Putamen (tissue), 1 donor: ENCODE measurements at places on chromosomes 2 and 18.
A peak's percentile ranks its signal among the peaks of the same experiment; 100 is the strongest.

DNA sequence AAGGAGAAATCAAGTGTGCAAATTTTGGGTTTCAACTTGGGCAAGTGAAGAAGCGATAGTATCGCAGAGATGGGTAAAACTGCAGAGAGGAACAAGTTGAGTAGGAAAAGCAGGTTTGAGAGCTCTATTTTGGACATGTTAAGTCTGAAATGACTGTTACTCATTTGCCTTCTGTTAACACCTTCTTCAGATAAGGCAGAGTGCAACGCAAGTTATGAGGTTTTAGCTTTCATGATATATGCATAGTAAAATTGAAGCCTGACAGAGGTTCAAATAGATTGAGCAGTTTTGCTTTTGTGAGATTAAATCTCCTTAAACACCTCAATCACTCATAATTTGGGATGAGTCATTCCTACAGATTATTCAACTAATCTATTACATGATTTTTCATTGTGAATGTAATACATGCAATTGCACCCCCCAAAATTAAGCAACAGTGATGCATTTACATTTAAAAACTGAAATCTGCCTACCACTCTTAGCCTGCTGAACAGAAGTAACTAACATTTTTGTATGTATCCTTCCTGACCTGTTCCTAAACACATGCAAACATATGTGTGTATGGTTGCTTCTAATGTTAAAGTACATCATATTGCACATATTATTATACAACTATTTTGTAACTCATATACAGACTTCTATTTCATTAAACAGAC, 575.4 kb downstream of the ARHGAP15 start:
- DNase-seq, result no peak

- no peak for DNase-seq
These were observed 180.4 kb downstream of the TWIST2 start for GRCh38 chr2:239028253-239028619.

- DNase-seq, result no peak
These were observed 4.3 kb upstream of the G6PC2 start for GRCh38 chr2:168896783-168897182.

DNA sequence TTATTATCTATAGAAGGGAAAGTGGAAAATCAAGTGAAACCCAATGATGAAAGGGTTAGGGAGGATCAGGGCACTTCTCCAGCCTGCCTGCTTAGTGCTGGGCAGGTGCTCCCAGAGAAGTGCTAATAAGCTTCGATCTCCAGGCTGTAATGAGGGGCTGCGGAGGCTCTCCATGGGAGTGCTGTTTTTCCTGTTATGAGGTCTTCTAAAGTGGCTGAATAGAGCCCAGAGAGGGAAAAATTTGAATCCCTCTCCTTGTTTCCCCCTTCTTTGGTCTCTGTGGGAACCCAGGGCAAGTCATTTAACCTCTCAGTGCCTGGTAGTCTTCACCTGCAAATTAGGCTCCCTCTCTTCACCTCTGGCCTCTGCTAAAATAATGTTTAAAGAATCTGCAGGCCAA, 351.7 kb upstream of the DCC start:
- no peak for DNase-seq

DNA sequence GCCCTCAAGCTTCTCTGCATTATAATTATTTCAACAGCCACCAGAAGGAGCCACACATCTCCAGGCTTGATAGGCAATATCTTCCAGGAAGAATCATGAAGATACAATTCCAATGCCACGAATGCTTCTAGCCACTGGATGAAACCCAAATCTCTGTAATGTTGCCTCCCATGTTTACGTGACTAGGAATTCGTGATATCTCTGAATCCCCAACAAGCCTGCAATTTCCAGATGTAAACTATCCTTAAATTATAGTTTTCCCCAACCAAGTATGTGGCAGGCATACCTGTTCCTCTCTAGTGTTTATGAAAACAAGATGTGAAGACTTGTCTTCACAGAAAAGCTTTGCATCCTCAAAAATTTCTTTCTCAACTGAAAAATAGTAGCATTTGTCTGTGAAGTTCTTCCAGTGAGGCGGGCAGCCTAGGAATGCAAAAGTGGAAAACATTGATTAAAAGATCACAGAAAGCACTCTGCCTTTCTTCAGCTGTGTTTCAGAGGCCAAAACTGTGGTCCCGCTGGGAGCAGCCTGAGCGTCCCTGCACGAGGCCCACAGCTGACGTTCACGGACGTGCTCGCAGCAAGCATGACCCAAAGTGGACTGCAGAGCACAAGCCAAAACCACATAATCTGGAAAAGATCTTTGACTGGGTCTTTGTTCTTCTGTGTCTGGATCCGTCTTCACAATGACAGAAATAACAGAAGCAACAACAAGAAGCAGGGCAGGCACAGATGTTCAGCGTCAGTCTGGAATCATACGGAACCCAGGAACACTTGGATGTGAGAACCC, 65.1 kb upstream of the THOC1 start:
- peak; percentile 56 for DNase-seq

GRCh38 chr2:47346107-47346506, 56.8 kb upstream of the MSH2 start:
- DNase-seq, result no peak

GRCh38 chr2:237456200-237456843, 30.7 kb upstream of the MLPH start:
- no peak for DNase-seq

DNA sequence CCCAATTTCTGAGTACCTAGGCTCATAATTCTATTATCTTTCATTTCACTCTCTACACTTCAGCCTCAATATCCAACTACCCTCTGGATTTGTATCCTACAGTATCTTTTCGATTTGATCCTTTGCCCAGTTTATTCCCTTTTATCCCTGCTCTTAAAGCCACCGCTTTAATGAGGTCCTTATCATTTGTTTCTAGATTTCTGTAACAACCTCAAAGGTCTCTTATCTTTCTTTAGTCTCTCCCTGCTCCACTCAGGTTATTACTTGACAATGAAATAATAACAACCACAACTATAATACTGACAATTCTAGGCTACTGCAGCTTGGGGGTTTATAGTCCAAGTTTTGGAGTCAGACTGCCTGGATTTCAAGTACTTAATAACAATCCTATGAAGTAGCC, 25.9 kb upstream of the ASNSD1 start:
- DNase-seq, result no peak

GRCh38 chr2:168286535-168286934, 39.1 kb upstream of the STK39 start:
- DNase-seq, result no peak

DNA sequence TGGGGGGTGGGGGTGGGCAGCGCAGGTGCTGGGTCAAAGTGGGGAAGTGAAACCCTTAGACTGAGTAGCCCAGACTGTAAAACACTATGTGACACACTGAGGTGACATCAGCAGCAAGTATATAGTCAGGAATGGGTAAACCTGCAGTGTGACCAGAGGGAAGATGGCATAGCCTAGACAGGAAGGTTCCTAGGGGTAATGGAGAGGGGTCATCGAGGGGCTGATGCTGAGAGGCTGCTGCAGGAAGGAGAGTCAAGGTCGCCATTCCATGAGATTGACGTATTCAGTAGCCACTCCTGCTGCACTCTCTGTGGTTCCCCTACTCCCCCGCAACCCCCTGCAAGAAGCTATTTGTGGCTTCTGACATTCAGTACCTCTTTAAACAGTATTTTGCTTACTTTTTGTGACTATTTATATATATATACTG, 111.7 kb downstream of the CHST9 start:
- DNase-seq, result no peak

DNA sequence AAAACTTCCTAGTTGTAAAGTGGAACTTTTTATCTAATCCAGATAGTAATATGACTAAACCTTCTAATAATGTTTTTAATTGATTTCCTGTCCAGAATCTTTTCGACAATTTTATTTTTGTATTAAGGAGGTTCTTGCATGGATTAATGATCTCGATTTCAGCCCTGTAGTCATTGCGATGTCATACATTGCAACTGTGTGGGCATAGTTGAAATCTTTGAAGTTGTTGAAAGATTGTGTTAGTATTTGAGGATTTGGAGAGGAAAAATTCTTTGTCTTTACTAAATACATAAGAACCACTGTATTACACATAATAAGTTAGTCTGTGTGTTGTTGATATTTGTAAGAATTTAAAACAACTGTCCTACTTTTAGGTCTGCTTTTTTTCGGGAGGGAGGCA, 31.1 kb downstream of the ACSL3 start:
- no peak for DNase-seq

DNA sequence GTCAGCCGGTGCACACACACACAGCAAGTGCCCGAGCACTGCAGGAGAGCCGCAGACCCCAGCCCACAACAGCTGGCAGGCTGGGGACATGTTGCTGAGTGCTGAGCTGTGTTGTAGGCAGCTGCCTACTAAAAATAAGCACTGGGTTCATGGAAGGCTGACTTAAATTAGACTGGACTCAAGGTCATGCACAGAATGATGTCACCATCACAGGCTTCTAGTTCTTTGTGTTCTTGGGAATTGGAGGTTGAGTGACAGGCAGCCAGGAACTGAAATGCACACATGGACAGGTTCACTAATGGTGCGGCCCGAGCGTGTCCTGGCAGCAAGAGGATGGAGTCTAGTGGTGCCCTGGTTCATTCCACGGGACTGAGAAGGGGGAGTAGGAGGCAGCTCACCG, 71.3 kb downstream of the VWA3B start:
- DNase-seq, result no peak

DNA sequence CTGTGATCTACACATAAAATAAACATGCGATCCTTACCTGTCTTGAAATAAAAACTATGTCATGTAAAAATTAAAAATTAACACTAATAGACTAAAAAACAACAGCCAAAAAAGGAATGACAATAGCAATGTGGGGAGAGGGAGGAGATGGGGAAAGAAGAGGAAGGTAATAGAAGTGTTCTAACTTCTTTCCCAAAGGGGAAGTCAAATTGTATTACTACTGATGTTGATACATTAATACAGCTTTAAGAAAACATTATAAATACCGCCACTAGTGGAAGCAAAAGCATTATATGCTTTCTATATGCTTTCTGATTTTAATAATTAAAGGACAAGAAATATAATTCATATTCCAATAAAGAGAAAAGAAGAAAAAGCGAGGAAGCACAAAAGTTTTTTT, 22.2 kb downstream of the ZNF516 start:
- DNase-seq, result no peak

GRCh38 chr2:181563101-181563692, 93.7 kb downstream of the CERKL start:
- no peak for DNase-seq

DNA sequence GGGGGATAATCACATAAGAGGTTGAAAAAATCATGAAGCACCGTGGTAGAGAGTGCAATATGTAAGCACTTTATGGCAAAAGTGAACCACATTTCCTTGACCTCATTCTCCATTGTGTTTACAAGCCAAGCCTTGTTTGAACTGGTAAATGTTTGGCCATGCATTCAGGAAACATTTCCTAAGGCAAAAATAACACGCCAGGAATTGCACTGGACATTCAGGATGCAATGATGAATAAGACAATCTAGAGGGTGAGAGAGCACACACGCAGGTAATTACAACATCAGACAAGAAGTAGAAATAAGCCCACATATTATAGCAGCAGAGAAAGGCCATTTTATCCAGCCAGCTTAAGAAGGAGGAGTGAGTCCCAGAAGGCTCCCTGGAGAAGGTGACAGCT, 218.0 kb upstream of the OSR1 start:
- no peak for DNase-seq

GRCh38 chr2:4515871-4516761, 812.7 kb downstream of the DCDC2C start:
- no peak for DNase-seq

DNA sequence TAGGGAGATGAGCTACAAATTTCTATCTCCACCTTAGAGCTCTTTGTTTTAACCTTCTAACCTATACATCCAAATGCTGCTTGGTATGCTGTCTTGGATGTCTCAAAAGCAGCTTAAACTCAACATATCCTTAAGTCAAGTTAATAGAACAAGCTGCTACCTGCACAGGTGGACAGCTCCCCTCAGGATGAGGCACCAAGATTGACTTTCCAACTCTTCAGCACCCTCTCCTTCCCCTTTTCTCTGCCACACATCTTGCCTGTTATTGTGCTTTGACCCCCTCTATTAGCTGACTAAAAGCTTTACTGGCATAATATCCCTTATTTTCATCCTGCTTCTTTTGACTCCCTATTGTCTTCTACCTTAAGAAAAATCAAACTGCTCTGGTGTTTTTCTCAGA, 448.1 kb upstream of the MEX3C start:
- DNase-seq, result no peak

DNA sequence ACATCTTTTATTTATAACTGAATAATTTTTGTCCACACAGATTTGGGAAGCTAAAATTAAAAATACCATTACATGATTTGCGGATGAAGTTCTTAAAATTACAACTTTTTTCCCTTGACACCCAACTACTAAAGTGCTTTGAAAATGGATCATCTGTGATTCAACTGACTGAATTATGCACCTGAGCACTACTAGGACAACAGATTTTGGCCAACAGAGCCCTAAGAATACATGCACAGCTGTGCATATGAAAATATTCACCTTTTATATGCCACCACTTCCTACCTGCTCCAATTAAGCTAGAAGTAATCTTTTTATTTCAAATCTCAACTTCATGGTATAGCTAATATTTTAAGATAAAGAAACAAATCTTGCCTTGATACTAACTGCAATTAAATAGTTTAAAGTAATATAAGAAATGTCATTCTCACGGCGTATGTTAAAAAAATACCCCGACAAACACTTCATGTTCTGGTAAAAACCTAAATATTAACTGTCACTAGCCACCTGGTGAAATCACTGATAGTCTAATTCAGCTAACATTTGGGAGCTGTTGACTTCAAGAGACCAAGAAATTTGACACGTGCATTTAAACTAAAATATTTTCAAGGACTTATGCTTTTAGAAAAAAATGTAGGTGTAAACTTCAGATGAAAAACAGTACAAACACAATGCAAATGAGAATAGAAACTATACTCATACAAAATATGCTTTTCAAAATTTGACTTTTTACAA, 153.7 kb downstream of the SRBD1 start:
- no peak for DNase-seq

DNA sequence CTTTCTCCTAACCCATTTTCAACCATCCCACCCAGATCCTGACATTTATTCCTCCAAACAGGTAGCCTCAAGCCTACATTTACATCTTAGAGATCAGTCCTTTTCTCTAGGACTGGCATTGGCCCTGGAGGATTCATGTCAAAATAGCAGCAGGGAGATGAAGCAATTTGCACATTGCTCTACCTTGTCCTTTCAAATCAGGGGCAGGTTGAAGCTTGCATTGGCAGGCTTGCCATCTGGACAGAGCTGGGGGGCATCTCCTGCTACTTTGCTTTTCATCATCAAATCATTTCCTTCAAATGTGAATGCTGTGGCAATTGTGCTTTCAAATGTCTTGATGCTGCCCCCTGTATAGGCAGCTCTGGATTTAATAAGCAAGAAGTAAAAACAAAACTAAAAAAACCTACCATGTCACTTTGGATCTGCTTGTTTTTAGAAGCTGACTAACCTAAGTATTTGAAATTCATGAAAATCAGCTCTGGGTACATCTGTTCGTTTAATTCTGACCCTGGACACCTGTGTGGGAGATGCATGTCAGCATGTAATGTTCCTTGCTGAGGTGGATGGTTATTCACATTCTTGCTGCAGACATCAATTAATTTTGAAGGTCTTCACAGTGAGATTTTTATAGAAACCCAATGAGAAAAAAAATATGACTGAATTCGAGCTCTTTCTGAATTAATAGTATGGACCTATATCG, 47.9 kb downstream of the KIF5C start:
- DNase-seq, result no peak
